ENCODE measurements at places on chromosomes 16 and 17.
A peak's percentile ranks its signal among the peaks of the same experiment; 100 is the strongest.

- DNase-seq: no peak
These were observed 28.8 kb upstream of the PRKCB start for GRCh38 chr16:23807028-23807427.

DNA sequence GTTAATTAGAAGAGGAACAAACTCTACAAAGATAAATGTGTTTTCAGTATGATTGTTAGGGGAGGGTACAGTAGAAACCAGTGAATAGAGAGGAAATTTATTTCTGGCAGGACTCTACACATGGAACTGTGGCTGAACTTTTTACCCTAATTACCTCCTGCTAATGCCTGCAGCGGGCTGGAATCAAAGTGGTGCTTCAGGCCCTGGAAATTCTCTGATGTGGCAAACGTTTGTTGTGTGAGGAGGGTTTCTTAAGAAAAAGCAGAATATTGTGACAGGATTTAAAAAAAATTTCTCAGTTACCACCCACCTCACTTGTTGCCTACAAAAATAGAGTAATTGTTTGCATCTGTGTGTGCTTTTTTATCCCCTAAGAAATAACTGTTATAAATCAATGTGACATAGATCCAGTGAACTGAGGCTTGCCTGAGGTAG, 154.5 kb downstream of the BCAS3 start:
- DNase-seq: no peak

GRCh38 chr16:55039042-55039441, 108.4 kb downstream of the IRX5 start:
- no peak for DNase-seq

GRCh38 chr16:56990407-56991286, 1.3 kb downstream of the NLRC5 start:
- no peak for DNase-seq

DNA sequence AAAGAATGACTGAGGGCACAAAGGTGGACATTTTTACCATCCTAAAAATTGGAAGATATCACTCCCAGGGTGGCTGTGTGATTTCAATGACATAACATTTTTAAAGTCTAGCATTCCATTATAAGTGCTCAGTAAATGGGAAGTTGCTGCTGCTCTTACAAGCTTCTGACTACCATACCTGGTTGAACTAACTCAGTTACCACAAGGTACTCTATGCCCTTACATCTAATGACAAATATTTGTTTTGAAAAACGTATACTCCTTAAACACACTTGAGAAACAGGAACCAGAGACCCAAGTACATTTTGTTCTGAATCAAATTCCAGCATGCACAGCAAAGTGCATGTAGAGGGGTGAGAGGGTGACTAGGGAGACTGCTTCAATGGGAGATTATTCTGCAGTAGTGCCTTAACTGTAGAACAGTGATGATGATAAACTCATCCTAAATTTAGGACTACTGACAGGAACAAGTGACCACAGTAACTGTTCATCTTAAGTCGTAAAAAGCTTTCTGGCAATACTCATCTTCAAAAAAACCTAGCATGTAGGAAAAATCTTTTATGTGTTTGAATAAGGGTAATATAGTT, 83.5 kb downstream of the KANSL1 start:
- DNase-seq: no peak

GRCh38 chr16:72112906-72113615, 19.4 kb downstream of the DHX38 start:
- DNase-seq: no peak

DNA sequence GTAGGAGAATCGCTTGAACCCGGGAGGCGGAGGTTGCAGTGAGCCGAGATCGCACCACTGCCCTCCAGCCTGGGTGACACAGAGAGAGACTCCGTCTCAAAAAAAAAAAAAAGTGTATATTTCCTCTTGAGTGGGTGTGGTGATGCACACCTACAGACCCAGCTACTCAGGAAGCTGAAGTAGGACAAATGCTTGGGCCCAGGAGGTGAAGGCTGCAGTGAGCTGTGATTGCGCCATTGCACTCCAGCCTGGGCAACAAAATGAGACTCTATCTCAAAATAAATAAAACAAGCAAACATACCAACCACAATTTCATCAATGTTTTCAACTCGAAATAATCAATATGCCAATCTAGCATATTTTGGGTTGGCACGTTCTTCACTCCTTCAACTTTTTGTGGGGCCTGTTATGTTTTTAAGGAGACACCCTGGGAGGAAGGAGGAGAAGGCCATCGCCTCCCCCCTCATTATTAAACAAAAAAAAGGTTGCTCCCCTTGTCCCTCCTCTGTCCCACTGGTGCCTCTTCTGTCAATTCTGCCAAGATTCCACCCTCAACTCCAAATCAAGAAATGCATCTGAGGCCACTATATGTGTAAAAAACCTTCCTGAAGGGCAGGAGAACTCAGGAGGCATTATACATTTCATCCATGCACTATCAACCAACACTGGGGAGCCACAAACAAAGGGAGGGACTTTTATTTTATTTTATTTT, 52.4 kb upstream of the ATF7IP2 start:
- no peak for DNase-seq

DNA sequence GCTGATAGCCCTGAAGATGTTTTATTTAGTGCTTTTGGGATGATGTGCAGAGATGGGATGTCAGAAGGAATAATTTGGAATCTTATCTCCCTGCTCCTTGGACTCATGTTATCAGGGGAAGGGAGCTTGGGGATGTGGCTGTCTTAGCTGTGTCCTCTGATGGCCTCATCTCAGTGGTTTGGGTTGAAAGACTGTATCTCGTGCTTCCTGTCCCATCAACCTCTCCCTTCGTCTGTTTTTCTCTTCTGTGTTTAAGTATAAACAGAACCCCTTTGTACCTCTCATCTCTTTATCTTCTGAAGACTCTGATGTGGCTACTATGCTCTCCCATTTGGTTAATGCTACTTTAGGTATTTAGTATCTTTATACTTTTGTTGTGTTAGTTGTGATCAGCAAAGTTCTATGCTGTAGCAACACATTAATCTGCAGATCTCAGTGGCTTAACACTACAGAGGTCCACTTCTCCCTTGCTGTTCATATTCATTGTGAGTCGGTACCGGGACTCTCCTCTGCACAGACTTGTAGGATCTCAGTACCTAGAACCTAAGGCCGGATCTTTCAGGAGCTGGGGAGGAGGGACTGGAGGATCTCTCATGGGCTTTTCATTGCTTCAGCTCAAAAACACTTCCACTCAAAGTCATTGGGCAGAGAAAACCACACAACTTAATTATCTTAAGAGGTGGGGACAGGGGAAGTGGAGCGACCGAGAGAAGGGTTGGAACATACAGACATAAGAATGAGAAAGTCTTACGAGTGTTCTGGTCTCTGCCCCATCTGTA, 28.8 kb downstream of the PRKCA start:
- DNase-seq: no peak

GRCh38 chr17:22443061-22443460, 750.7 kb downstream of the KCNJ18 start:
- DNase-seq: no peak

GRCh38 chr16:67674851-67675578, 8.4 kb downstream of the C16orf86 start:
- no peak for DNase-seq

DNA sequence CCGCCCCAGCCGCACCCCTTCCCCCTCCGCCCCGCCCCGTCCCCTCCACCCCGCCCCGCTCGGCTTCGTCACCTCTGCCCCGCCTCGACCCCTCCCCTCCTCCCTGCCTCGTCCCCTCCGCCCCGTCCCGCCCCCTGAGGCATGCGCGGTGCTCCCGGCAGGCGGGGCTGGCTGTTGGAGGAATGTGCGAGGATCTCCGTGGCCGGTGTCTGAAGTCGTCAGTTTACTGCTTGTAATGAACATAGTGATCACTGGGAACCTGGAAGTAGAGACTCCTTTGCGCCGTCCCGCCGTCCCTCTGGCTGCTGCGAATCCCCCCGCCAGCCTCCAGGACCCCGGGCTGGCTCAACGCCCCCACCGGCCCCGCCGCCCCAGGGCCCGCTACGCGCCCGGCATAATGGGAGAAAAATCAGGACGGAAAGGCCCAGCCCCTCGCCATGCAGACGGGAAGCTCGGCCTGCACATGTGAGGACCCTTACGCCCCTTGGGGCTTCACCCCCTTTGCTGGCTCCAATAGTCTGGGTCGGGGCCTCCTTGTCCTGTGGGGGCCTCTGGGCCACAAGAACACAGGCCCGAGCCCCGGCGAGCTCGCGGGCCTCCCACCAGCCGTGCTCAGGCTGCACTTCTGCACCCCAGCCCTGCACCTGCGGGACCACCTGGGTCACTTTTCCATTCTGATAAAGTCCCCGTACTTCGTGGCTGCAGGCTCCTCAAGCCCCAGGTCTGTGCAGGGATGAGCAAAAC, 743.1 kb downstream of the KCNJ18 start:
- no peak for DNase-seq

GRCh38 chr17:70709596-70709995, 540.3 kb downstream of the KCNJ2 start:
- DNase-seq: no peak

GRCh38 chr16:23301251-23302044, 654 bp upstream of the SCNN1B start:
- no peak for DNase-seq

DNA sequence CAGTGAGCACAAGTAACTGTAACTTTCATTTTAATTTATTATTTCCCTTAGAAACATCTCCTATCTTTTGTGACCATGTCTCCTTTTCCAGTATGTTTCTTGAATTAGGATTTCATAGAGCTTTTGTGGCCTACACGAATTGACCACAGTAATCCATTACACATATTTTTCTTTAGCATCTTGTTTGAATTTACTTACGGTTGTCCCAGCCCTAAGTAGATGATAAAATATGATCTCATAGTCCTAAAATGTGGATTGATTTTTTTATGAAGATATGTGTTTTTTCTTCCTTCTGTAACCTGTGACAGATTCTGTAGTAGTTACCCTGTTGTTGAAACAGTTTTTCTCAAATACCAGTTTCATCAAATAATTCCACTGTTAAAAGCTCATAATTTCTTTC, 61.5 kb downstream of the NF1 start:
- DNase-seq: no peak

GRCh38 chr16:88927010-88927409, 50.0 kb downstream of the CBFA2T3 start:
- no peak for DNase-seq

DNA sequence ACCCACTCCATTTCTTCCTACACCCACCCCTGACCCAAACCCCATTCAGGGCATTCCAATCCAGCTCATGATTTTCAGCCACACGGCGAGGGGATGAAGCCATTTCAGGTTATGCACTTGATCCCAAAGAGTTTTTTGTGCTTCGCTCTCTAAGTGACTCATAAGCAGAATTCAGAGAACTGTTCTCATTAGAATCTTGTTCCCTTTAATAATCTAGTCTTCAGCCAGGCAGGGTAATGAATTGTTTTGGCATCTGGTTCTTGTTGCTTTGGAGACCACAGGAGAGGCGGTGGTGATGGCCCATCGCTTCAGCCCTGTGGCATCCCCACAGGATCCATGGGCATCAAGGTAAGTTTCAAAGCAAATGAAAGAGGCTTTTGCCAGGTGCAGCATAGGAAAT, 4.8 kb upstream of the KRT31 start:
- DNase-seq: no peak

GRCh38 chr16:31081428-31082351, 7.1 kb downstream of the PRSS53 start:
- DNase-seq: peak; percentile 7

- DNase-seq: no peak
These were observed 21.7 kb upstream of the UBTF start for GRCh38 chr17:44241106-44241624.

DNA sequence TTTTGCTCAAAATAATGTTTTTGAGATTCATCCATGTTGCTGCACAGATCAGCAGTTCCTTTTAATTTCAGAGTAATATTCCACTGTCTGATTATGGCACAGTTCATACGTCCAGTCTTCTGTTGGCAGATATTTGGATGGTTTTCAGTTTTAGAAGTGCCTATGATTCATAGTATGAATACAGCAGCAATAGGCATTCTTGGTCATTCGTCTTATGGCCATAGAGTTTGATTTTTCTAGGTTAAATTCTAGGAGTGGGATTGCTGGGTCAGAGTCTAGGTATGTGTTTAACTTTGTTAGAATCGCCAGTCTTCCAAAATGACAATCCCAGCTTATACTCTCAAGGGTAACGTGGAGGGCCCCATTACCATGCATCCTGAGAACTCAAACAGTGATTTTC, 11.5 kb upstream of the IL34 start:
- DNase-seq: no peak

DNA sequence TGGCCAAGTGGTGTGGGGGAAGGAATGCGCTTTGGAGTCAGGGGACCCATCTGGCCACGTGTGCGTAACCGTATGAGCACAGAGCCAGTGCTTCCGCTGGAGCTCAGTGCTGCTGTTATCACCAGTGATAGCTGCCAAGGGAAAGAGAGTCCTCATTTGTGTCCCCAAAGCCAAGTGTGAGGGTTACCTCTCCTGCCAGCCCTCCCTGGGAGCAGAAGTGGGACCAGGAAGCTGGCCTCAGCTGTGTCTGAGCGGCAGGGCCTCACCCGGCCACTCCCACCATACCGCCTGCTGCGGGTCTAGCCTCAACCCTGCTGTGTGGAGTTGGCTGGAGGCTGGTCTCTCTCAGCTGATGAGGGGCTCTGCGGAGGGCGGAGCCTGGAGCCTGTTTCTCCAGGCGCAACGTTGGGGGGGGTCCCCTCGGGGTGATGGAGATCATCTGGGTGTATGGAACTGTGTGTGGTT, 44.5 kb downstream of the MEAK7 start:
- no peak for DNase-seq

GRCh38 chr17:77218902-77219301, 78.1 kb downstream of the SEC14L1 start:
- DNase-seq: no peak

GRCh38 chr17:39082482-39082881, 69.0 kb downstream of the PLXDC1 start:
- no peak for DNase-seq

DNA sequence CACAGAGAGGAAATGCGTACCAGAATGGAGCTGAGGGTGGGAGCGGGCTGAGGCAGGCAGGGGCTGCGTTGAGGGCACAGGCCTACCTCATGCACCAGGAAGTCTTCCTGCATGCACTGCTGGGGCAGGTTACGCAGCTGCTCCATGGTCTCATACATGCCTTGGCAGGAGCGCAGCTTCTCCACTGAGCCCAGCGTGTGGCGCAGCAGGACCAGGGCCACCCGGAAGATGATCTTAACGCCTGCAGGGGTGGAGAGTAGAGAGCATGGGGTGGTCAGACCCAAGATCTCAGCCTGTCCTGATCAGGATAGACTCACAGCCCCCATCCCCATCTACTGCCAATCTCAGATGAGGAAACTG, 3.4 kb upstream of the CD2BP2 start:
- DNase-seq: no peak

DNA sequence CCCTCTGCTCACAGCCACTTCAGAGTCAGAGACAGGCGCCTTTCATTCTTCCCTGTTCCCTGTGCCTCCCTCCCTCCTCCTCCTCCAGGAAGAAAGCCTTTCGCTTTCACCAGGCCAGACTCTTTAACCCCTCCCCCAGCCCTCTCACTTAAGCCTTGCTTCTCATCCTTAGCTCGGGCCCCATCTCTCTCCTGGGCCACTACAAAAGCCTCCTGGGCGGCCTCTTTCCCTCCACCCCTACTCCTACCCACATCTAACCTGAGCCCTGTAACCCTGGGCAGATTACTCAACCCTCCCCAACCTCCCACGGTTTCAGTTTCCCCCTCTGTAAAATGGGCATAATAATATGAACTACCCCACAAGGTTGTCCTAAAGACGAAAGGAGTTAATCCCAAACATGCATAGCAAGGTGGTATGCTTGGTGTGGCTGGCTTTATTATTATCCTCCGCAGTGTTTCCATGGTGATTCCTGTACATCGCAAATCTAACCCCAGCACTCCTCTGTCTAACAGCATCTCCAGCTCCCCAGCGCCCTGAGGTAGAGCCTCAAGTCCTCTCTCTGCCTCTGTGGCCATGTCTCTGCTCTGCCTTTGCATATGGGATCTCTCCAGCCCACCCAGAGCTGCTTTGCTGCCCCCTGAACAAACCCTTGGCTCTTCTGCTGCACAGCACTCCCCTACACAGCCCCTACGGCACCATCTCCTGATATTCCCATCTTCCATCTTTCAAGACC, 17.7 kb downstream of the PIMREG start:
- no peak for DNase-seq
